Stimulated activated CD4-positive, alpha-beta T cell treated with anti-CD3 and anti-CD28 coated beads, Interleukin-12 subunit alpha, Interleukin-12 subunit beta, amount 100 ng/mL, for 24 hours (primary cell): ENCODE measurements at places on chromosomes 2 and 18.
A peak's percentile ranks its signal among the peaks of the same experiment; 100 is the strongest.

GRCh38 chr2:233444501-233444900 is 90.2 kb downstream of the DGKD start:
- no peak for DNase-seq

- DNase-seq = no peak
These were observed 136.5 kb upstream of the NETO1 start for GRCh38 chr18:73004260-73004659.

GRCh38 chr2:191050640-191050987 is 36.6 kb upstream of the STAT1 start:
- no peak for DNase-seq

DNA sequence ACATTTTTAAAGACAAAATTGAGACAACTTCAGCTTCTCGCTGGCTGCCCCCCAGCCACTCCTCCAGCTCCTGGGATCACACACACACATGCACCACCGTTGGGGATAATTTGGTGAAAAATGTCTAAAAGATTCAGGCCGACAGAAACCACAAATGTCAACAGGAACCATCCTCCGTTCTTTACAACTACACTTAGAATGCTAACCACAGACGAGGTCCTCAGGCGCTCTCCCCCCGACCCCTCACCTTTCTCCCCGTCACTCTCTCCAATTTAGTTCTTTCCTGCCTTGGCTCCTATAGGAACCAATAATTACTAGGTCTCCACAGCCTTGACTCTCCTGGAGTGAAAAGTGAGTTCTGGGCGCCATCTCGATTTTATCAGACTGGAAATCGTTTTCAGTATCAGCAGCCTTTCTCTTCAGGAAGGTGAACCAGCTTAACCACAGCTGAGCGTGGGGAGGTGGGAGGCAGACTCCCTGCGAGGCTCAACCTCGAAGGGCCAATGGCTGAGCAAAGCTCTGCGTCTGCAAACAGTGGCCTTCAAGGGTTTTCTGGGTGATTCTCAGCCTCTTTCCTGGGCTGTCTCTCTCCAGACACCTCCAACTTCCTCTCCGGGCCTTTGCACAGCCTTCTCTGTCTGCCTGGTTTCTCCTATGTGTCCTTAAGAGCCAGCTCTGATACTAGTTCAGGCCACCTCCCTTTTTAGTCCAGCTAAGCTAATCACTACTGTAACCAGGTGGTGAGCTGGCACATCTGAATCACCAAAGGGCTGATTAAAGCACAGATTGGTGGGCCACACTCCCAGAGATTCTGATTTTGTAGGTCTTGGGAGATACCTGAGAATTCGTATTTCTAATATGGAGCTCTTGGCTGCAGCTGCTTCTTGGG is 115.7 kb upstream of the COPS8 start:
- DNase-seq = no peak

DNA sequence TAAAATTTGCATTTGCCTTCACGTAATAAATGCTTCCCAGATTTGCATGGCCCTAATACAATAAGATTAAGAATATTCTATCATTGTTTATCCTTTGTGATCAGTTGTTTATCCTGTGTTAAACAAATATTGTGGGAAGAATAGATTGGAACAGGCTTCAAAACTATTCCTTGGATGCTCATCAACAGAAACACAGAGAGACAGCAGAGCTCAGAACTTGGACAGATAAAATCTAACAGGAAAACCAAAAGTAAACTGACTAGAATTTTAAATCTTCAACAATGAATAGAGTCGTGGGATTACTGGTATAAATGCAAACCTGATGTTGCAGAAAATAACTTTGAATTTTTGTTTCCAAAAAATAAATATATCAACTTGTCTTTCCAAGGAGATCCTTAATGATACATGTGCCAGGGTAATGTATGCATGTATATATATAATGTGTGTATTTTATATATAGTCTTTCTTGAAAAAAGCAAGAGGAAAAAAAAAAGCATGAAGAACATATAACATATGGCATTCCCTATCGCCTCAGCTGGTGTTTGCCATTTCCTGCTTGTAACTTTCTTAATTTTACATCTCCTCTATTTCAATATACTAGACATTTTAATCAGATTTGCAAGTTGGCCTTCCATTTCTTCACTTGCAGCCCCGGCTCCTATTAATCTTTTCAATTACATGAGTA is 59.9 kb upstream of the TANK start:
- no peak for DNase-seq

DNA sequence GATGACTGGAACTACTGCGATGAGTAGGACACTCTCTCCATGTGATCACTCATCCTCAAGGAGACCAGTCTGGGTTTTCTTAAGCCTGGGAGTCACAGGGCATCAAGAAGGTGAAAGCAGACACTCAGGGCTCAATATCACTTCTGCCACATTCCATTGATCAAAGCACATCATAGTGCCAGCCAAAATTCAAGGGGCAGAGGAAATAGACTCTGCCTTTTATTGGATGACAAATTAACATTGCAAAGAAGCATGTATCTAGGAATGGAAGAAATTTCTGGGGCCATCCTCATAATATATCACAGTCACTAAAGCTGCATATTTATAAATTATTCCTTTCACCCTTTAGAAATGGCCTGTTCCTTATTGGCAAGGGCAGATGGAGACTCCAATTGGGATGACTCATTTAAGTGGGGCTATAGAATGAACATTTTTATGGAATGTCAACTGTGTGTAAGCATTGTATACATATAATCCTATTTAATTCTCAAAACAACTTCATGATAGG is 114.8 kb upstream of the CDC42EP3 start:
- DNase-seq = no peak

- DNase-seq = no peak
These were observed 127.8 kb downstream of the TRIB2 start for GRCh38 chr2:12844511-12844910.

- DNase-seq = no peak
These were observed 185.9 kb downstream of the ANAPC1 start for GRCh38 chr2:111698089-111698488.

- DNase-seq = no peak
These were observed 367.4 kb downstream of the FBXO15 start for GRCh38 chr18:73780218-73780617.

- no peak for DNase-seq
These were observed 3.0 kb downstream of the ARMC9 start for GRCh38 chr2:231201475-231201814.

DNA sequence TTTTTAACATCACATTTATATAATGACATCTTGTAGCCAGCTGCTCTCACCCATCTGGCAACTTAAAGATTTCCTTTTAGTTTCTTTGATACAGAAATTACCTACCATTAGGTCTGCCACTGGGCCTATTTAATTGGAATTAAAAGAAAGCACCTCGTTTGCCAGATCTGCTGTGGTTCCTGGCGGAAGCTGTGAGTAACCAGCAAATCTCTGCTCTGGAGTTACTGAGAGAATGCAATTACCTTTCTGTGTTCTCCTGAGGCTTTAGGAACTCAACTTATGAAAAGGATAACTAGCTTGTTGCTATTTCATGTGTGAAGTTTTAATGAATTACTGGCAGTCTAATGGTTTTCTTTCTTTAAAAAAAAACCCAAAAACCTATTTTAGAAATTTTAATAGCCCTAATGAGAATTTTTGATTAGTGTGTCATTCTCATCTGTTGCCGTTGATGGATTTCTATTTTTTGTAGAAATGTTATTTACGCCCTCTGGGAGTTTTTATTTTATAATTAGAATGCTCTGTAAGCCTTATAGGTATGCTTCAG is 69.7 kb upstream of the LYPD6B start:
- DNase-seq = no peak

GRCh38 chr18:74444104-74444503 is 13.0 kb downstream of the DIPK1C start:
- DNase-seq = no peak

GRCh38 chr2:169716938-169717690 is 16.5 kb upstream of the KLHL23 start:
- no peak for DNase-seq

DNA sequence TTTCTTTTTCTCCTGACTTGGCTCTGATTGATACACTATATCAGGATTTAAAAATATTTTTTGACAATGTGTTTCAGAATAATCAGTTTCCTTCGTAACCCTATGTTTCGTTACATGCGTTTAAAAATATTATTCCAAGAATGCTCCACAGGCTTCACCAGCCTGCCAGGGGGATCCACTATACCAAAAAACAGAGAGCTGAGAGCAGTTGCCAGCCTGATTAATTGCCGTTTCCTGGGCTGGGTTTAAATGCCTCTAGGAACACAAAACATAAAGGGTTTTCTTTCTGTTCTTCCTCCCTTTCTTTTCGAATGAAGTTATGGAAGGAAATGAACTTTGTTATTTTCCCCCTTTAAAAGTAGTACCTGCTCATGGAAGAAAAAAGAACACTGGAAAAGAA is 47.9 kb downstream of the LRRFIP1 start:
- no peak for DNase-seq

GRCh38 chr2:42368817-42369531 is 8.0 kb upstream of the COX7A2L start:
- DNase-seq = no peak

GRCh38 chr2:17326717-17327116 is 191.5 kb downstream of the RAD51AP2 start:
- no peak for DNase-seq

- no peak for DNase-seq
These were observed 282.5 kb downstream of the SLC8A1 start for GRCh38 chr2:40169430-40169829.

DNA sequence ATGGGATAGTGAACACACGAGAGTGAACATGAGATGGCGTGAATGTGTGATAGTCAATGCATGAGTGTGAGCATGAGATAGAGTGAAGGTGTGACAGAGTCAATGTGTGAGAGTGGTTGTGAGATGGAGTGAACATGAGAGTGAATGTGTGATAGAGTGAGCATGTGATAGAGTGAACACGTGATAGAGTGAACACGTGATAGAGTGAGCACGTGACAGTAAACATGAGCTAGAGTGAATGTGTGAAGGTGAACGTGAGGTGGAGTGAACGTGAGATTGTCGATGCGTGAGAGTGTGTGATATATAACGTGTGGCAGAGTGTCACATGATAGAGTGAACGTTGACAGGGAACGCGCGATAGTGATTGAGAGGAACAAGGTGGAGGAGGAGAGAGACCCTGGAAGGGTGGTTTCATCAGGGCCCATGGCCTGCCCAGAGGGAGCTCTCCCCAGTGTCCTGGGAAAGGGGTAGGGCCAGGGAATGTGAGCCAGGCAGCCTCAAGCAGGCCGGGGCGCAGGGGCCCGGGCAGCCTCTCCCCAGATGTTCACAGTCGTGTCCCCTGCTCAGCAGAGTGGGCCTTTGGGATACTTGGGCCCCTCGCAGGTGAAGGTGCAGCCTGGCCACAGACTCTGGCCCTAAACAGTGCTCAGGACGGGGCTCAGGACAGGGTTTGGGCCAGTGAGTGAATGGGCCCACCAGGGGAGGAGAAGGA is 516.9 kb downstream of the EIPR1 start:
- no peak for DNase-seq

DNA sequence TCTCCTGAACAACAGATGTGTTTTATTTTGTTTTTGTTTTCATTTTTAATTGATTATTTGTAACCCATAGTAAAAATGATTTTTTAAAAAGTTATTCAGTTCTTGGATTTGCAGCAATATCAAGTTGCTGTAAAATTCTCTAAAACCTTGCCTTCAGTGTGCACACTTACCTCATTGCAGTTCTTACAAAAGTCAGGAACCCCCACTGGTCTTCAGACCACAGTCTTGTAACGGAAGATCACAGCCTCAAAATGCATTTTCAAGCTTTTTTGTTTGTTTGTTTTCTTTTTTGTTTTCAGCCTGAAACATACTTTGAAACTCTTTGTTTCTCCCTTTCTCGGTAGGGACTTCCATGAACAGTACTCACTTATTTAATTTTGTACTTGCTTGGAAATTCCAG is 1012.8 kb upstream of the GYPC start:
- DNase-seq = no peak

GRCh38 chr2:121400201-121400600 is 115.2 kb upstream of the TFCP2L1 start:
- DNase-seq = no peak

DNA sequence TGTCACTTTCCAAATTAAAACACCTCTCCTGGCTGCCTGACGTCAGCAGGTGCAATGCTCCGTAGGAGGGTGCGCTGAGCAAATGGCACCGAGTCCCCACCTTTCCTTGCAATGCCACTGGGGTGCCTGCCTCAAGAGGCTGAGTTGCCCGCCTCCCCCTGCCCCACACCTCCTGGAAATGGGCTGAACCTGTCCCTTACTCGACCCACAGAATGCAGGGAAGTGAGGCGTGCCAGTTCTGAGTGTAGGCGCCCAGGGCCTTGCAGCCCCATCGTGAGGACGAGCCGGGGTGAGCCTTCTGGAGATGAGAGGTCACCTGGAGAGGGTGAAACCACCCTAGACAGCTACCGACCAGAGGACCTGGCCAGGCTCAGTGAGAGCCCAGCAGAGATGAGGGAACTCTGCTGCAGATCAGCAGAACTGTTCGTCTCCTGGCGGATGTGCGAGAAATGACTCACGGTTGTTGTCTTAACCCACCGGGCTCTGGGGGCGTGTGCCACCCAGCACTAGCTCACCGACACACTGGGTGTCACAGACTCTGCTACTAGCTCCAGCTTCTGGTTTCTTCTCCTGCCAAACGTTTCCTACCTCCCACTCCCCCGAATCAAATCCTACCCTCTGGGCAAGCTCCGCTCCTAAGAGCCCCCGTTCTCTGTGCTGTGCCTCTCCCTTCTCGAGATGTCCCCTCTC is 168.7 kb upstream of the HDAC4 start:
- DNase-seq = no peak

GRCh38 chr2:167697948-167698347 is 549.4 kb downstream of the STK39 start:
- DNase-seq = no peak

GRCh38 chr2:123128951-123129350 is 896.1 kb upstream of the CNTNAP5 start:
- no peak for DNase-seq

DNA sequence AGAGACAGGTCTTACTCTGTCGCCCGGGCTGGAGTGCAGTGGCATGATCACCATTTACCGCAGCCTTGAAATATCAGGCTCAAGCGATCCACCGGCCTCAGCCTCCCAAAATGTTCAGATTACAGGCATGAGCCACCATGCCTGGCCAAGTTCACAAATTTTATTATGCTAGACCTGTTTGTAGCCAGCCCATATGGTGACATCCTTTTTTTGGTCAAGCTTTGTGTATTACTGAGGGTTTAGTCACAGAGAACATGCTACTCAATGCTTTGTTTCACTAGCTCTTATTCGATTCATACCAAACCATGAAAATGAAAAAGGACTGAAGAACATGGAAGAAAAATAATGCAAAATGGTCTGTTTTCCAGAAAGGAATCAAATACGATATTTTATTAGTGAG is 41.4 kb downstream of the DGKD start:
- no peak for DNase-seq

- DNase-seq = no peak
These were observed 28.4 kb upstream of the ARMC9 start for GRCh38 chr2:231170055-231170454.

GRCh38 chr2:172415865-172416183 is 11.6 kb upstream of the ITGA6 start:
- no peak for DNase-seq

- no peak for DNase-seq
These were observed 17.9 kb downstream of the LCT start for GRCh38 chr2:135818937-135819610.

GRCh38 chr2:15560140-15560987 is 770 bp downstream of the NBAS start:
- DNase-seq = no peak

- peak; percentile 76 for DNase-seq
These were observed 55.4 kb upstream of the GLI2 start for GRCh38 chr2:120680136-120680761.

- no peak for DNase-seq
These were observed 2.6 kb upstream of the FAM136A start for GRCh38 chr2:70304498-70304897.

- DNase-seq = no peak
These were observed 87.7 kb upstream of the LPIN2 start for GRCh38 chr18:3100498-3101132.
